ENCODE measurements at places on chromosomes 7 and 10. TPM values are rescaled to one million over a fixed set of nuclear protein-coding genes. Genes with fewer than 3 reads are reported as not detected.

The TBXAS1 gene
- total RNA-seq = 12.5 TPM

DNA sequence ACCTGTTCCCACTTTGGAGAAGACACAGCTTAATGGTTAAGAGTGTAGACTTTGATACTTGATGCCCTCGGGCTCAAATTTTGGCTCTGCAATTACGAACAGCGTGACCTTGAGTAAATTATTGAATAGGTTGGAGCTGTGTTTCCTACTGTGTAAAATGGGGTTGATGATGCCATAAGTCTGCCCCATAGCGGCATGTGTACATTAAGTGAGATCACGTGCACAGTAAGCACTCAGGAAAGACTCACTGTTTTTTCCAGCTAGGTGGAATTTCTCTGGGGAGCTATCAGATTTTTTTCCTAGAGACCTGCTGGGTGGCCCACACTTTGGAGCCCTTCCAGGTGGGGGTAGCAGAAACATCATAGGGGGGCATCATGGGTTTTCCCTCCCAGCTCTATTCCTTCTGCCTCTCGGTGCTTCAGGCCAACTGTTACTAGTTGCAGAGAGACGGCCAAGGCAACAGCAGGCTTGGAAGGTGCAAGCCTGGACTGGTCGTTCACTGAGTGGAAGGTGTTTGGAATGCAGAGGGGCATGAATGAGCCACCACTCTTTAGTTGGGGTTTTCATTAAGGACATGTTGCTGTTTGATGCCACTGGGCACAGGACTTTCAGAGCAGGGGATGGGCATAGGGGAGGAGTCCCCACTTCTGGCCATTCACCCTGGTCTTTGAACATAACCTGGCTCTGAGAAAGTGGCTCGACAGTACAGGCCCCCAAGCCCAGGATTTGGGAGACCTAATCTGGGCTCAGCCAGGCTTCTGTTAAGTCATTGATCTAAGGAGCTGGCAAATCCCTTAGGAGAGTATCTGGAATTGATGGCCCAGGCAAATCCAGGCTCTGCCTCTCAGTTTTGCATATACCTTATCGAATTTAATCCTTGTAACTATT is 64.0 kb downstream of the SYPL1 start:
- no peak for DNase-seq

- no peak for DNase-seq
Observed at GRCh38 chr10:125003901-125004467, 62.1 kb downstream of the ZRANB1 start.

GRCh38 chr10:102418622-102419268 is at the start of gene PSD:
Gene PSD (minus strand): TSS chr10:102418785. CDS start chr10:102417038, 1,747 bp downstream.
- no peak for DNase-seq

- no peak for DNase-seq
Observed at GRCh38 chr7:151550656-151551286, 31.1 kb upstream of the RHEB start.

DNA sequence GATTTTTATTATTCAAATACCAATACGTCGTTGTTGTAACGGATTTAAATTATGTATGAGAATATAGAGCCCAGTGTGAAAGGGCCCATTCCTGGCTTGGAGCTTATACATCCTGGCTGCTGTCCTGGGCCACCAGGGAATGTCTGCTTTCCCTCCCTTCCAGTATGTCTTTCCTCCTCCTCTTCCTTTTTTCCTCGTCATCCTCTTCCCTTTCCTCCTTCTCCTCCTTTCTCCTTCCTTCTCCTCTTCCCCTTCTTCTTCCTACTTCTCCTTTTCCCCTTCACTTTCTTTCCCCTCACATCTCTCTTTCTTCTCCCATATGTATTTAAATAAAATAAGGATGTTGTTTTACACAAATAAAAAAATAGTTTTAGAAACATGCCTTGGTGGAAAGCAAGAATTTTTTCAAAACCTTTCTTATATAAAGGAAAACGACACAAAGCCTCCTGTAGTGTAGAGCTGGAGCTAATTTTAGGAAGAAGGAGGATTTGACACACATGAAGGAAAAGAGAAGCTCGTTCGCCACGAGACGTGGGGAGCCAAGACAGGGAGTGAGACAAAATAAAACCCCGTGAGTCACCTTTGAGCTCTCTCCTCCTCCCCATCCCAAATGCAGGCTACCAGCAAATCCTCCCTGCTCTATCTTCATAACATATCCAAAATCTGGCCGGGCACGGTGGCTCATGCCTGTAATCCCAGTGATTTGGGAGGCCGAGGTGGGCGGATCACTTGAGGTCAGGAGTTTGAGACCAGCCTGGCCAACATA is 301.1 kb upstream of the LYZL1 start:
- DNase-seq = no peak

DNA sequence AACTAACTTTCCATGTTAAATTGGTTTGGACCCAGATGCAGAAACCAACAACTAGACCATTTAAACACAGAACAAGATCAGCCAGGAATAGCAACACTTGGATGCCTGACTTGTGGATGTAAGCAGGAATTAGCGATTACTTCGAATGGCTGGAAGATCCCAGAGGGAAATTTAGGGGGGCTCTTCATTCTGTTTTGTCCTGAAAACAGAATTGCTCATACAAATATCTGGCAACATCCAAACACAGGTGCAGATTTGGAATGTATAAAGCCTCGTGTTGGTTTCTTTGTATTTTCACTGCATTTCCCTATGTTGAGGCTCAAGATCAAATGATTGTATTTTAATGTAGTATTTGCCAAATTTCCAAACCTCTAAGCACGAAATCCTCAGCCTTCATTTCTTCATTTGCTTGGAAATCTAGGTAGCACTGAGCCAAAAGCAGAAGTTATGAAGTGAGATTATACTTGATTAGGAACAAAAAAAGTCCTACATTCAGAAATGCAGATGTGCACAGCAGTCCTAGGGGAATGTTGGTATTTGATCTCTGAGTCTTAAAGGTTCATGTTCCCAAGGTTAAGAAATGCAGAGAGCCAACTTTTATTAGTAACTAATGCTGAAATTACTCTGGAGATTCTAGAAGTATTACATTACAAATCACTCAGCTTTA is 248.7 kb upstream of the TCF7L2 start:
- no peak for DNase-seq

DNA sequence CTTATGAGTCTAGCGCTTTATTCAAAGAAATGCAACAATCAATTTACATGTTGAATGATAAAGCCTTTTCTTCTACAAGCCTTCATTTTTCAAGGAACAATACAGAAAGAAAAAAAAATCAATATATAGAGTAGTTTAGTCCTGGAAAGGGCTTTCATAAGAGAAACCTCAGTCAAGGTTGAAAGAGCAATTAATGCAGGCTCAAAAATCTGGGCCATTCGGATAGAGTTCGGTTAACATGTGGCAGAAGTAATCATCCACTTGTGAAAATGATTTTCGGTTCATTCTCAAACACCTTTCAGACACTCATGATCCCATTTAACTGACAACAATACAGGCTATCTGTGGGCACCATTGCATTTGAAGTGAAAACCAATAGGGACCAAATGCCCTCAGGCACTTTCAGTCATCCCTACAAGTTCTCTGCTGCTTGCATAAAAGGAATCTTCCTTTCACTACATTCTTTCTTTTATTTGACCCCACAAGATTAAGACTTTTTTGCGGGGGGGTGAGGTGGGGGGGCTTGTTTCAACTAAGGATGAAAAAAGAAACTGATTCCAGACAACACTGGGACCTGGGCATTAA is 177.9 kb downstream of the RNF133 start:
- no peak for DNase-seq

All from progenitor cell of endocrine pancreas (in vitro differentiated cells).